Astrocyte of the spinal cord (primary cell): ENCODE measurements at places on chromosomes 11 and 22.

DNA sequence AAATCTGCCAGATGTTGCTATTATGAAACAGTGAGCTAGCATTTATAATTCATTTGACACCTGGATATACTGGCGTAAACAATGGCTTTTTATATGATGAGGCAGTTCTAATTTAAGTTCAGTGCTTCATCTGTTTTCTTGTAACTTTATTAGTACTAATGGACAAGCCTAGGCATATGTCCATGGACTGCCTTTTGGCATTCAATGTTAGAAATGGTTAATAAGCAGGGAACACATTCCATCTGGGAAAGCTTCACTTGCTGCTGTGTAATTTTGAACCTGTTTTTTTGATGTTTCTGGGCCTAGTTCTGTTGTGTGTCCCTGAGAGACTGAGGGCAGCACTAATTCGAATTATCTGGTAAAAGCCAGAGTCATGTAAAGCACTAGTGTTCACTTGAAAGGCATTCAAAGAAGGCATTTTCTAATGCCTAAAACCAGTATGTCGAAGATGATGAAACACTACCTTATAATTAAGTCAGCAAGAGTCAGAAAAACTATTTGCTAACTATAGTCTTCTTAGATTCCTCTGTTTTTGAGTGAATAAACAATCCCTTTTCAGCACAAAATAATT lies 138.5 kb downstream of the SWAP70 start:
- peak; percentile 83 for DNase-seq

DNA sequence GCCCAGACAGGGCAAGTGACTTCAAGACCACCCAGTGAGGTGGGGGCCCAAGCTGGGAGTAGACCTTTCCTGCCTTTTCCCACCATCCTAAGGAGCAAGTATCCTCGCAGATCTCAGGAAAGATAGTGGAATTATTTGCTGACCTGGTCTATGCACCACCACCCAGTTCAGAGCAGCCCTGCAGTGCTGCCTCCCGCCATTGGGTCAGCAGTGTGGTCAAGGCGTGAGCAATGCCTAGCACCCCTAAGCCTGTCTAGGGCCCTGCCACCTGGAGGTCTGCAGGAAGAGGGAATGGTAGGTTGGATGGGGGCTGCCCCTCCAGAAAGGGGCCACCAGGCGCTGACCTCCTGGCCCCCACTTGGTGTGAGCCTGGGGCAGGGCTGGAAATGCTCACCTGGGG lies 6.5 kb downstream of the MTFP1 start:
- no peak for DNase-seq

DNA sequence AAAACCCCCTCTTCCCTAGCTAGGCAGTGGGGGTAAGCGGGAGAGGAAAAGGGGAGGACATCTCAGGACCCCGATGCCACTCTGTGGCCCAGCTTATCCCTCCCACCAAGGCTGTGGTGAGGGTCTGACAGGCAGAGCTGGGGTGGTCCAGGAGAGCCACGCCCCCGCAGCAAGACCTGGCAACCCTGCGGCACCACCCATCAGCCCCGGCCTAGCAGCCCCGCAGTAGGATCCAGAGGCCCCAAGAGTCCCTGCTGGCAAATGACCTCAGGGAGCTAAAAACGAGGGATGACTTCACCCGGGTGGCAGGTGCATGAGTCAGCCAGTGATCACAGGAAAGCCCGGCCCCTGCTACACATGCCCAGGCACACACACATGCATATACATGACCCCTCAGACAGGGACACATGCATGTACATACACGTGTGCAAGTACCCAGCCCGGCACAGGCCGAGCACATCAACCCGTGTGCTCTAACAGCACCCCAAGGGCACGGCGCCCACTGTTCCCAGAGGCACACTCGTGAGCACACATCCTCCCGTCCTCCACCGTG lies 32.3 kb downstream of the ARVCF start:
- peak; percentile 74 for DNase-seq

GRCh38 chr11:118935376-118935775 lies 9.7 kb upstream of the BCL9L start:
- no peak for DNase-seq

- no peak for DNase-seq
These were observed 4.0 kb downstream of the PHOX2A start for GRCh38 chr11:72239849-72240460.

GRCh38 chr11:64743591-64744543 lies at the start of gene RASGRP2:
RASGRP2 (minus strand) TSS chr11:64744142; CDS start chr11:64742866, 1,276 bp downstream.
- DNase-seq = no peak

DNA sequence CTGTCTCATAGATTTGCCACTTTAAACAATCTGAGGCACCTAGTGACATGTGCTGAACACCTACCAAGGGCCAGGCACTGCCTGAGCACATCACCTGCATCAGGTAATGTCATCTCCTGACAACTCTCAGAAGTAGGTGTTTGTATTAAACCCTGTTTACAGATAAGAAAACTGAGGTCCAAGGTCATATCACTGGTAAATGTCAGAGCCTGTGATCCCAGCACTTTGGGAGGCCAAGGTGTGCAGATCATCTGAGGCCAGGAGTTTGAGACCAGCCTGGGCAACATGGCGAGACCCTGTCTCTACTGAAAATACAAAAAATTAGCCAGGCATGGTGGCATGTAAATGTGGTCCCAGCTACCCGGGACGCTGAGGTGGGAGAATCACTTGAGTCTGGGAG lies 39.1 kb upstream of the ACCSL start:
- DNase-seq = no peak

DNA sequence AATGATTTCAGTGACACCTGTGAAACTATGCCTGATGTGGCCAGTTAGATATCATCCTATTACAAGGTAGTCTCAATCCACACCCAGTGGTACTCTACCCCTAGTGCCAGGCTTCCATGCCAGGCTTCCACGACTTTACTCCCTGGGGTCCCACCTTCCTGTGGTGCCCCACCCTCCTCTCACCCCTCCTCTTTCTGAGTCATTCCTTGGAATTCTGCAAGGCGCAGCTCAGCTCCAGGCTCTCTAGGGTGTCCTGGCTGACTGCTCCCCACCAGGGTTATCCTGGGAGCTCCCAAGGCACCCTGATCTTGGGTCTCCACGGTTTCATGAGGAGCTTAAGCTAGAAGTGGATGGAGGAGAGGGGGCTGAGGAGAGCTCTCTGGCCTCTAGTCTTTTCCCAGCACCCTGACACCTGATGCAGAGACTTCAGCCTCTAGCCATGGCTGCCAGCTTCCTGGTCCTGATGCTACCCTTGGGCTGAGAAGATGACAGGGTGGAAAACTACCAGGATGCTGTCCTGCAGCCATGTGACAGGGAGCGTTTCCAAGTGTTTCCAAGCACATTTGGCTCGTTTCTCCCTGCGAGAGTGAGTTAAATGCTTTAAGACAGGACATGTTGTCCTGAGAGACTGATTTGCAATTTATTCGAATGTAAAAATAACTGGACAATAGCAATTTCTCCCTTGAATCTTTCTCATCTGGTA lies 1461.2 kb downstream of the TBC1D22A start:
- no peak for DNase-seq

DNA sequence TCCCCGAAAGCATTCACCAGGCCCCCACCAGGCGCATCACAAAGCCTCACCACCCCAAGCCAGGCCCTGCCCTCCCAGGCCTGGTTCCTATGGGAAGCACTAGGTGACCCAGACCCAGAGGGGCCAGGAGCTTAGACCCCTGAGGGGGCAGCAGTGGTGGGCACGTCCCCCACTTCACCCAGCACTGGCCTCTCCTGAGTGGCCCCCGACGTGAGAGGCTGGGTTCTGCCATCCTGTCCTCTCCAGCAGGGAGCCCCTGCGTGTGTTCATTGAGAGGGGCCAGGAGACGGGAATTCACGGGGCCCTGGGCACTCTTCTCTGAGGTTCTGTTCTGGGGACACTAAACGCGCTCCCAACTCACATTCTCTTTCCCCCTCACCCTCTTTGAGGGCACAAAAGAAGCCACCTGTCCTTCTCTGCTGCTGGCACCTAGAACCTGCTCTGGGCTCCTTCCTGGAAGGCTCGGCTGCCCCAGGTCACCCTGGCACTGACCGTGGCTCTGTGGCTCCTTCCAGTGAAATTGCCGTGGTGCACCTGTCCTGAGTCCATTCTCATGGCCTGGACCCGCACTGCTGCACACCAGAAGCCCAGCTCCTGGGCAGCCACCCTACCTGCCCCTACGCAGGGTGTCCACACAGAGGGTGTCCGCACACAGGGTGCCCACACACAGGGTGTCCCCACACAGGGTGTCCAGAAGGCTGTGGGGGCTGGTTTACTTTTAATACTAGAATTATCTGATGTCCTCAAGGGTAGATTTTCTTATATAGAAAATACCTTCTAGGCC lies 12.2 kb downstream of the PTDSS2 start:
- no peak for DNase-seq

DNA sequence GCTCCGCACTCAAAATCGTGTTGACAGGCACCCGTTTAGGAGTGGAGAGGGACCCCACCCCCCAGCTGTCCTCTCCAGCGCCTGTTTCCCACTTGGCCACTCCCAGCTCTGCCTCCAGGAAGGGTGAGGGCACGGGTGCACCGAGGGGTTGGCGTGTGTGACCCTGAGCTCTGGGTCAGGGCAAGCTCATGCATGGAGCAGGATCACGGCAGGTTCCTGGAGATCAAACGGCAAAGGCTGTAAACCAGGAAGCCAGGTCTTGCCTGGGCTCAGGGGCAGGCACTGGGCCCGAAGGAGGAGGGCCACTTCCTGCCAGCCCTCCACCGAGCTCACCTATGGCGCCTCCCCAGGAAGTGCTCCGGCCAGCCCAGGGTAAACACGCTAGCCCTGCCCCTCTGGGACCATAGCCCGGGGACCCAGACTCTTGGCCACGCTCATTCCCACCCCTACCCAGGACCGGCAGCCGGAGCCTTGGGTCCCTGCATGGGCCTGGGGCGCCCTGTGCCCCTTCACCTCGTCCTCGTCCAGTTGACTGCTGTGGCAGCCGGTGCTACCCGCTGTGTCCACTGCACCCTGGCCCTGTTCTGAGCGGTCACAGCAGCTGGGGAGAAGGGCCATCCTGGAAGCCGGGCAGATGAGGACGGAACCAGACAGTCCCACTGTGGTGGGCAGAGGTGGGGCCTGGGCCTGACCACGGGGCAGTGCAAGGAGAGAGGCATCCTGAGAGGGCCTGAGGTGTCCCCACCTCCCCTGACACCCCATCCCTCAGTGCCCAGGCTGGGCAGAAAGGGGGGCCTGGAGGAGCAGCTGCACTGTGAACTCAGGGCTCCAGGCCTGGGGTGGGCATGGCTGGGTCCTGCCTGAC lies 1.0 kb upstream of the EPS8L2 start:
- DNase-seq = no peak

GRCh38 chr22:47251911-47252310 lies 489.5 kb downstream of the TBC1D22A start:
- no peak for DNase-seq

DNA sequence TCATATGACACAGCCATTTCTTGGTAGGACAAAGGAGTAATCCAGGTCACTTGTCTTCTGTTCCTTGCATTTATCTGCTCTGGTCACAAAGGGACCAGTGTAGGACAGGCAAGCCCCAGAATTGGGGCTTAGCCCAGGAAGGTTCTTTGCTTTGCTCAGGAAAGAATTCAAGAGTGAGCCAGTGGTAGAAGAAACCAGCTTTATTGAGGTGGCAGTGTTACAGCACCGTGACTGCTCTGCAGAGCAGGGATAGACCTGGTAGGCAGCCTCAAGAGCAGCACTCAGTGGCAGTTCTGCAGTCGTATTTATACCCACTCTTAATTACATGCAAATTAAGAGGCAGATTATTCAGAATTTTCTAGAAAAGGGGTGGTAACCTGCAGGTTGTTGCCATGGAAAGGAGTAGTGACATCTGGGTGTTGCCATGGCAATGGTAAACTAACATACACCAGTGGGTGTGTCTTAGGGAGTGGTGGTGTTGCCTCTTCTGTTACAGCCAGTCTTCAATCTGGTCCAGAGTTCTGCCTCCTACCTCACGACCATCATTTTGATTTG lies 84.9 kb upstream of the RAB1B start:
- no peak for DNase-seq

DNA sequence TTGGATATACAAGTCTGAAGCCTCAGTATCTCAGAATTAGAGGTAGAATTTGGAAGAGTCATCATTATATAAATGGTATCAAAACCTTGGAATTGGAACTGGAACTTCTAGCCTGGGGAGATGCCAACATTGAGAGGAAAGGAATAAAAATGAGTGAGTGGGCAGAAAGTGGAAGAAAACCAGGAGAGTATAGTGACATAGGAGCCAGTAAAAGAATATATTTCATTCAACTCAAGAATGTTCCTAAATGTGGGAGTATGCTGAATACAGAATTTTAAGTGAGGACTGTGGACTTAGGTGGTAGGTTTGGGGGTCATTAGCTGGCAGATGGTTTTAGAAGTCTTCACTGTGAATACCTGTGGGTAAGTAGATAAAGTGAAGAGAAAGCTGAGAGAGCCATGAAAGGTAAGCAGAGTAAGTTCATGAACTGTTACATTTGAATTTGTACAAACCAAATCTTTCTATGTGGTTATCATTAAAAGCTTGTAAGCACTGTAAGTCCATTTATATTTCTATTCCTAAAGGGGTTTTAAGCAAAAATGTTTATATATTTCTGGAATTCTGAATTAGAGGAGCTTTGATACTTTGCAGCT lies 60.2 kb downstream of the PDHX start:
- no peak for DNase-seq

DNA sequence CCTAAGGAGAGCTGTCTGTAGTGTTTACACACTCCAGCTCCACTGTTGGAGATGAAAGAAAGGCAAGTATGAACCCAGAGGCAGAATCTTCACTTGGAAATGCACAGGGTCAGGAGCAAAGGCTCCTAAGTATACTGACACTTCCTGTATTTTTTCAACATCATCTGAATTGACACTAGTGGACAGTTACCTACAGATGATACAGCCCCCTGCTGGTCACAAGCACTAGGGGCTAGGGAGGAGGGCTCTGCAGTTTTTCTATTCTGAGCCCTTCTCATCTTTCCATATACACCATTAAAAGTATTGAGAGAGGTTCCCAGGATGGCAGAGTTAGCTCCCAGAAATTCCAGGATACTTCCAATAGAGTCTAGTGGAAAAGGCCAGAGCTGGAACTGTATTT lies 290.3 kb upstream of the API5 start:
- no peak for DNase-seq

DNA sequence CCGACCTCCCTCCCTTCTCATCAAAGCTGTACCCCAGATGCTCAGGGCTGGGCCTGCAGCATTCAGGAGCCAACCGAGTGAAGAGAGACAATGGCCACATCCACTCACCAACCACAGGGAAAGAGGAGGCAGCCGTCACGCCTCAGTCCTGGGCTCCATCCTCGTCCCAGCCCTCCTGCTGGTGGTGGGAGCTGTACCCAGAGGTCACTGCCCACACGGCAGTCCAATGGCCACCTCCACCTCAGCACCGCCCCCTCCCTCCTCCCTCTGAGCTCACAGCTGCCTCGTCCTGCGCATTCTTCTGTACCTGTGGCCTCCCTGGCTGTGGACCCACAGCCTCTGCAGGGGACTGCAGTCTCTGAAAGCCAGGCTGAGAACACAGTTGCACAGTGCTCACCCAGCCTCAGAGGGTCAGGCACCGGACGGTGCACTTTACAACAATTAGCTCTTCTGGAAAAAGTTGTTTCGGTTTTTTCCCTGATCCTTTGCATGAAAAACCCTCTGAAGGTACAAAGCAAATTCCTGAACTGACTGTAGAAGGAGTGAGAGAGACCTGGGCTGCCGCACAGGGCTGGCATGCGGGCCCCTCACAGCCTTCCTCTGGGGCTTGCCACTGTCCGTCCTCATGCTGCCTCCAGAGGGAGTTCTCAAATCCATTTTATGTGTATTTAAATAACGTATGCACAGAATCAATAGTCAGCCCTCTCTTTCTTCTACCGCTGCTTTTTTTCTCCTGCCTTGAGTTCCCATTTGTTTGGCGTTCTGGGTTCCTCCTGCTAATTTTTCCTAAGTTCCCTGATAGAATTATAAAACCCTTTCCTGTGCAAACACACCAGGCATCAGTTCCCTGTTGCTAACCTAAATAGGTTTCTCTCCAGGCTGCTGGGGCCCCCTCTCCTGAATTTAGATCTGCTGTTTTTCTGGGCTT lies 52.7 kb downstream of the PHF21B start:
- no peak for DNase-seq
